ENCODE measurements at places on chromosomes 13 and 19.

DNA sequence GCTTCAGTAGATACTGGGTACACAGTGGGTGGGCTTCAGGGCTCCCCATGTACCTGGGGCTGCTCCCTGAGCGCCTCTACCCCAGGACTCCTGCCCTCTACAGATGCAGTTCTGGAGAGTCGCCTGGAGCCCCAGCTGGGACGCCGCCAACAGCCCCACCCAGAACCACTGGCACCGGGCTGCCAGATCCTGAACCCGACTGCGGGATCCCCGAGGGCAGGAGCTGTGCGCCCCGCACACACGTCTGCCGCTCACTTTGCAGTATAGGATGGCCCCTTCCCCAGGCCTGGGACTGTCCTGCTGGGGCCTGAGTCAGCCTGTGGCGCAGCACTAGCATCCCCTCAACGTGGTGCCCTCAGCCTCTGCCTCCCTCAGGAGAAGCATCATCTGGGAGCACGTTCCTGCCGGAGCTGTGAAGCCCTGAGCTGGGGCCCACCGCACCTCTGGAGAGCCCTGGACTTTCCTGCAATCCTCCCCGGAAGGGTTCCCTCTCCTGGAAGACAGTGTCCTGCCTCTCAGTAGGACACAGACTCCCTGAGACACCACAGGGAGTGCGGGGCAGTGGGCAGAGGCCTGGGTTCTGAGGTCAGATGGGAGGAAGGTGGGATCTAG, 3.7 kb downstream of the REXO1 start:
- DNase-seq = no peak

GRCh38 chr19:35022460-35022859, 7.8 kb upstream of the SCN1B start:
- DNase-seq = no peak

GRCh38 chr13:81048026-81048461, 707.1 kb upstream of the SPRY2 start:
- no peak for DNase-seq

DNA sequence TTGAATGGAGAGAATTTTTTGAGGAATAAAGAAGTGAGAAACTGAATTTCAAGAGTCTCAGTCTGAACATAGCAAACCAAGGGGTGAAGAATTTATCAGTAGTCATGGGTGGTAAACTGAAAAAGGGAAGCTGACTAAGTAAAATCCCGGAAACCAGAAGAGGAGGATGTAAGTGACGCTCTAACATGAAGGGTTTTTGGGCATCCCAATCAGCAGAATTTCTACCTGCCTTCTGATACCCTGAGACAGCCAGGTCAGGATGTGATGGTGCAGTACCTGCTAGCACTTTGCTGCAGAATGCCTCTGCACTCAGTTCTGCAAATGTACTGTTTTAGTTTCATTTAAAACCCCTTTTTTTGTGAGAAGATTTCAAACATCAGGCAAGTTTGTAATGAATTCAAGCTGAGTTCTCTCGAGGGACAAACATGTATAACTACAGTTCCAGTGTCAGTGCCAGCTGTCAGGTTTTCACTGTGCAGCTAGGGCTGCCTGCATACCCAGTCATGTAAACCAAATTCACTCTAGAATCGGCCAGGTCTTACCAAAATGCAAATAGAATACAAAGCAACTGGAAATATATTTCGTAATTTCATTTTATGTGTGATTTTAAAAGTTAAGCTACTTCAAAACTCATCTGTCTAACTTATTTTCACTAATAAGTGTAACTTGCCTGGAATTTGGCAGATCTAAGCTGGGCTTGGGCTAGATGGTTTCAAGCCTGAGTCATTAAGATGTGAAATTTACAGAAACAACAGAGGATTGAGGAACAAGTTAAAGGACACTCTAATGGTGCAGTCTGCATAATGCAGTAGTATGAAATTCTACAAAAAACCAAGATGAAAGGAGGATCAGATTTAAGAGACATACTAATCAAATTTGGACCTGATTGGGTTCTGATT, 13.8 kb downstream of the METTL21C start:
- no peak for DNase-seq

GRCh38 chr13:72204291-72204690, 337.3 kb upstream of the DACH1 start:
- no peak for DNase-seq

- DNase-seq = no peak
These were observed 22.5 kb downstream of the OR10H4 start for GRCh38 chr19:15971224-15971780.

DNA sequence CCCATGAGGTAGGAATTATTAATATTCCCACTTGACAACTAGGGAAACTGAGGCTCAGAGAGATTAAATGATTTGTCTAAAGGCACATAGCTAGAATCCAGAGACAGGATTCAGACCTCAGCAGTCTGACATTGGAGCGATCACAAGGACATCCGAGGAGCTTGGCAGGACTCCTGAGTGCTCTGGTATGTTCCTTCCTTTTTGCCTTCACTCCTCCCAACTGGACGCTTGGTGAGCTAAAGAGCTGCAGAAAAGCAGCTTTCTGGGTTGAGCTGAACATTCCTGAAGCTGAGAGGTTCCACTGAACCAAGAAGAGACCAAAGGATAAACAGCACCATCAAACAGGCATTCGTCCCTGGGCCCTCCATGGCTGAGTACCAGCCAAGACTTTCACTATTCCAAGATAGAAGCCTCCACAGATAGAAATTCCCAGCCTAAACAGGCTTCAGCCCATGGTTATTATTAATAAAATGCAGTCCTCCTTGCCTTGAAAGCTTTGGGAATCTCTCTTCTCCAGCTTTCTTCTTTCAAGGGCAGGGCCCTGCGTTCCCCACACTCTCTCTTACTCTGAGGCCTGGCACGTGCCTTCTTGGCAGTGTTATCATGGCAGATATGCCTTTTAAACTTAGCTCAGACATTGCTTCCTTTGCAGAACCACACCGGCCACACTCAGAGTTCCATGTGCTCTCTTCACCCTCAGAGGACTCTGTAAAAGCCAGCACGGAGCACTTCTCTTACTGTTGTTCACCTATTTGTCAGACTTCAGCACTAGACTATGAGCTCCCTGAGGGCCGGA, 97.1 kb downstream of the CYSLTR2 start:
- DNase-seq = no peak

DNA sequence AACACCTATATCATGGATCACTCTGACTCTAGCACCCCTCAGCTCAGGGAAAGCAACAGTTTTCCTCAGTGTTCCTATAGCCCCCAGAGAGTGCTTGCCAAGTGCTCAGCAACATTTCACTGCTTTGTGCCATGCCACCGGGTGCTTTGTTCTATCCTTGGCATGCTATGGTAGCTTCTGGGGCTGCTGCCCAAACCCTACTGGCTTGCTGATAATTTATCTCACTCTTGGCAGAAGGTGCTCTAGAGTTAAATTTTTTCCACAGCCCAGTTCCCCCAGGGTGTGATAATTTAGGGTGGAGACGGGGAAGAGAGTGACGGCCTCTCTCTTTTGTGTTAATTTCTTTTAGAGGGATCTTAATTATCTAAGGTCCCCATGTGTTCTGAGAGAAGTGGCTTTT, 12.6 kb upstream of the CSNK1A1L start:
- DNase-seq = no peak

- no peak for DNase-seq
These were observed 84.0 kb upstream of the TDRD3 start for GRCh38 chr13:60312851-60313505.

- DNase-seq = no peak
These were observed 10.0 kb downstream of the FNDC3A start for GRCh38 chr13:48985756-48986155.

DNA sequence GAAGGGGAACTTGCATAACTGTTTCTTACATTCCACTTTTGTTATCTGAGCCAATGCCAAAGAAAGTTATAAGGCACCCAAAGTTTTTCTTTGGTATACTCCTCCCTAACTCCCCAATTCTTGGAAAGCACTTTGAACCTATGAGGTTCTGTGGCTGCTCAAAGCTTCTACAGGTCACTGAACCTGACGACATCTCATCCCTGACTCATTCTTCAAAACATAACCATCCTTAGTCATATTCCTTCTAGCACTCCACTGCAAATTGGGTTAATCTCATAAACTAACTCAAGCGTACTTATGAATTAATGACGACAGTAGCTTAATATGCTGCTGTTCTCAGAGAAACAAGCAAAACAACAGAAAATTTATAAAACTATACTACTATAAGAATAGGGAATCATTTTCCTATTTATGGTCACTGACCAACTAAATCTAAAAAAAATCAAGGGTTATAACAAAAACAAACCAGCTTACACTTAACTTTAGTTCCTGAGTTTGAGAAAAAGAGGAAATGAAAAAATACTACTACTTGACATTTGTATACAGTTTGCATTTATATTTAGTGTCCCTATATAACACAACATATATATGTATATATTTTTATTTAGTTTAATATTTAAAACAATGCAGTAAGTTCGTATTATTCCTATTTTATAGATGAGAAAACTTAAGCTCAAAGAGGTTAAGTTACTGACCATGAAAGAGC, 69.1 kb downstream of the CAB39L start:
- DNase-seq = no peak

- DNase-seq = no peak
These were observed 22.8 kb downstream of the RASA3 start for GRCh38 chr13:114109641-114110041.

- no peak for DNase-seq
These were observed 13.7 kb upstream of the ZSCAN1 start for GRCh38 chr19:58020129-58020528.

- DNase-seq = no peak
These were observed 1.0 kb downstream of the ZNF253 start for GRCh38 chr19:19866611-19867248.

DNA sequence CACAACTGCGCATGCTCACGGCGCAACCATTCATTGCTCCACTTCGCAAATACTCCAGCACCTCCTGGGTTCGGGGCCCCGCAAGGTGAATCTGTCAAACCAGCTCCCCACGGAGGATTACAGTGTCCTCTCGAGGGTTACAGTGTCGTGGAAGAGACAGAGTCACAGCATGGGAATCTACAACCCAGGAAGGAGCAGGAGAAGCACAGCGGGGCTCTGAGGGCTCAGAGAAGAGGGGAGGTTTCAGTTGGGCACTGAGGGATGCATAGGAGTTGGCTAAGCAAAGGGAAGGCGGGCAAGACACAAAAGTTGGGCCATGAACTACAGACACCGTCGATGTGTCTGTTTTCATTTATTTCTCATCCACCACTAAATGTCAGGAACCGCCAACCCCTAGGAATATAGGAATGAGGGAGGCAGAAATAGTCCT, 1.0 kb upstream of the GTF2F1 start:
- no peak for DNase-seq

- no peak for DNase-seq
These were observed 16.0 kb upstream of the QTRT1 start for GRCh38 chr19:10685210-10685609.

DNA sequence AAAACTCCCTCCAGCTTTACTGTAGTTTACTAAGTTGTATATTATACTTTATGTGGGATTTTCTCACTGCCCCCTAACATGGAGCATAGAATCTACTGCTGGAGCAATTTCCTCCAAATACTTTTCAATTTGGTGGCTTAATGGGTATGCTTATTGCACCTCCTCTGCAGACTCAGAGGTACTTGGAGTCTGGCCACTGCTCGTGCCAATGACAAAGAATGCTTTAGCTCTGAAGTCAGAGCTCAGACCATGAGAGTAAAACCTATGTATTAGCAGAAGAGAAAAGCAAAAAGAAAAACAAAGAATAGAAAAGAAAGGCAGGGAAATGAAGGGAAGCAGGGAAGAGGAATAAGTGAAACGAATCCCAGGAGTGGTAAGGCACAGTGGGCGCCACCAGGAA, 71.9 kb downstream of the SUCLA2 start:
- no peak for DNase-seq

DNA sequence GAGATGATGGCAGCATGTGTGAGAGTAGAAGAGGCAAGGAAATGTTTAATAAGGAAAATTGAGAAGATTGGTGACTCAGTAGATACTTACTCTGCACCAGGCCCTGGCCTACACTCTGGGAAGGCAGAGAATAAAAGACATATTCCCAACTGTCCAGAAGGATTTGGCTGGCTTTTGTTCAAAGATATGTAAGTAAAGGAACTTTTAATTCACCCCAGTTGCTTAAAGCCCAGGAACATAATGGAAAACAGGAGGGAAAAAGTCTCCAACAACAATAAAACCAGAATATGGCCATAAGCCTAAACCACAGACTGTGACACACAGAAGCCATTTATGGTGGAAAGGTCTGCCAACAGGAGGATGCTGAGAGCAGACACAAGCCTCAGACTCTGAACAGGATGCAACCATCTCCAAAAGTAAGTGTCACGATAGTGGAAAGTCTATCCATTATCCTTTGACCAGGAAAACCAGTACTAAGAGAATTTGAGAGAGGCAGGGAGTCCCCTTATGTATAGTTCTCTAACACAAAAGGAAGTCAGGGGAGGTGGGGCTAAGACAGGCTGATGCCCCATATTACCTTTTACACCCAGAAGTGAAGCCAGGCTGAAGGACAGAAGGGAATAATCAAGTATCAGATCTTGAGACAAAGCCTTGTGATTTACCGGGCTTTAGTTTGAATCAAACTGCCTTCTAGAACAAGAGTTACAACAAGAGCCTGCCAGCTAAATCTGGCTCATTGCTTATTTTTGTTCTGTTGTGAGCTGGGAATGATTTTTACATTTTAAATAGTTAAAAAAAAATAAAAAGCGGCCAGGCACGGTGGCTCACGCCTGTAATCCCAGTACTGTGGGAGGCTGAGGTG, 169.5 kb upstream of the STARD13 start:
- DNase-seq = no peak

GRCh38 chr19:2536461-2536860, 60.5 kb downstream of the GADD45B start:
- no peak for DNase-seq

DNA sequence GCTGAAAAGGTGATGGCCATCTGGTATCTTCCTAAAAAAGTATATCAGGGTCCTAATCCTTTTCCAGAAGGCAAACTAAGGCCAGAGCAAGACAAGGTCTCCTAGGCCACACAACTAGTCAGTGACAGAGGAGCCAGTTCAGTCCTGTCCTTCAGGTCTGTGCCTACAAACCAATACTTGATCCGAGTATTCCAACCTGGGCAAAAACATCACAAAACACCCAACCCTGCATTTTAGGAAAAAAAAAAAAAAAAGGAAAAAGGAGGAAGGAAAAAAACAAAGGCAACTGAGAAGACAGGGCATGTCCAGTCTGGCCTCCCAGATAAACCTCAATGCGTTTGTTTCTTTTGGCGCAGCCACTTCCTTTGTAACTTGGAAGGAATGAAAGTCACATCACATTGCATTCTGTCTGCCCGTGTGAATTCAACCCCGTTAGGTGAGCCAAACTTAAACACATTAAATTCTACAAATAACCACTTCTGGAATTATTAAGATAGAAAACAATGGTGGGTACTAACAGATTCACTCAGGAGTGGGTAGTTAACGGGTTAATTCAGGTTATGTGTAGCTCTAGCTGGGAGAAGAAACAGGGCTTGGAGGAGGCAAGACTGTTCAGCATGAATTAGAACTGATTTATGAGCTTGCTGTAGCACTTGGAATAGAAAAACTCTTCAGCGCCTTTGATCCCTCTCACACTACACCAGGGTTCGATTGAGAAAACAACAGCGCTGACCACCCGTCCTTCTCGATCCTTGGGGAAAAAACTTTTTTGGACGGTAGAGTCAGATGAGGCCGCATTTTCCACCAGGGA, 43.0 kb upstream of the HNRNPA1L2 start:
- DNase-seq = peak; percentile 82
